ENCODE measurements at places on chromosomes 12 and 14.

- peaks cover 10% of the 10 kb centered on the region for H3K36me3 ChIP-seq
- H3K4me1 ChIP-seq = peaks cover 15% of the 10 kb centered on the region
- H3K4me3 ChIP-seq = no peak overlapping the region
- peaks cover 31% of the 10 kb centered on the region for H3K27me3 ChIP-seq
Observed at GRCh38 chr12:27505761-27506160, 18.2 kb upstream of the PPFIBP1 start.

- H3K4me3 ChIP-seq = no peak overlapping the region
- H3K36me3 ChIP-seq = peaks cover 40% of the 10 kb centered on the region
- H3K27ac ChIP-seq = peak overlapping the region; percentile 55
- DNase-seq = peak; percentile 86
- H3K4me1 ChIP-seq = peaks cover 36% of the 10 kb centered on the region
Observed at GRCh38 chr12:50986966-50987737, 34.8 kb downstream of the HIGD1C start.

DNA sequence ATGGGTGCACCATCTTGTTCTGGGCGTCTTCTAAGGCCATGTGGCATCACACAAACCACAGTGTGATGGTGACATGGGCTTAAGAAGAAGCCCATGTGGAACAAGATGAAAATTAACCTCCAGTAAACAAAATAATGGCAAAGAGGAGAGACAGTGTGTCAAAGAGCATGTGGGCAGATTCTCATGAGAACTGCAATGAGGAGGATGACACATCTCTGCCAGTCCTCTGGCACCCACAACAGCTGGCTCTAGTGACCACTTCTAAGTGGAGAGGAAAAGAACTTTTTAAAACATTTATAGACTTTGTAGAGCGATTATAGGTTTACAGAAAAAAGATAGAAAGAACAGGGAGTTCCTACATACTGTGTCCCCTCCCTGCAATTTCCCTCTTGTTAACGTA lies 401.4 kb downstream of the ATP23 start:
- H3K4me3 ChIP-seq = no peak overlapping the region
- H3K27me3 ChIP-seq = no peaks in the 10 kb centered on the region
- H3K27ac ChIP-seq = no peak overlapping the region
- no peaks in the 10 kb centered on the region for H3K36me3 ChIP-seq
- no peaks in the 10 kb centered on the region for H3K4me1 ChIP-seq
- DNase-seq = no peak

DNA sequence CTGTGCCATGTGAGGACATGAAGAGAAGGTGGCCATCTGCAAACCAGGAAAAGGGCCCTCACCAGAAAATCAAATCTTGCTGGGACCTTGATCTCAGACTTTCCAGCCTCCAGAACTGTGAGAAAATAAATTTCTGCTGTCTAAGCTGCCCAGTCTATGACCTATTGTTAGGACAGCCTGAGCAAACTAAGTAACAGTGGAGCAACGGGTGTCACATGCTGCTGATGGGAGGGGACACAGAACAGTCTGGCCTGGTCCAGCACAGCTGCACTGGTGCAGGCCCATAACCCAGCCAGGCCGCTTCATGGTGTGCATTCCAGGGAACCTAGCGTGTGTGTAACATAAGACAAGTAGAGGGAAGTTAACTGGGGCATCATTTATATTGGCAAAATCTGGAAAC lies 42.1 kb downstream of the GRIP1 start:
- peaks cover 13% of the 10 kb centered on the region for H3K27me3 ChIP-seq
- DNase-seq = no peak
- no peaks in the 10 kb centered on the region for H3K36me3 ChIP-seq

GRCh38 chr12:114902665-114903064 lies 218.7 kb upstream of the TBX3 start:
- no peak overlapping the region for H3K4me3 ChIP-seq
- DNase-seq = no peak
- no peaks in the 10 kb centered on the region for H3K36me3 ChIP-seq
- no peaks in the 10 kb centered on the region for H3K27me3 ChIP-seq
- H3K4me1 ChIP-seq = no peaks in the 10 kb centered on the region

DNA sequence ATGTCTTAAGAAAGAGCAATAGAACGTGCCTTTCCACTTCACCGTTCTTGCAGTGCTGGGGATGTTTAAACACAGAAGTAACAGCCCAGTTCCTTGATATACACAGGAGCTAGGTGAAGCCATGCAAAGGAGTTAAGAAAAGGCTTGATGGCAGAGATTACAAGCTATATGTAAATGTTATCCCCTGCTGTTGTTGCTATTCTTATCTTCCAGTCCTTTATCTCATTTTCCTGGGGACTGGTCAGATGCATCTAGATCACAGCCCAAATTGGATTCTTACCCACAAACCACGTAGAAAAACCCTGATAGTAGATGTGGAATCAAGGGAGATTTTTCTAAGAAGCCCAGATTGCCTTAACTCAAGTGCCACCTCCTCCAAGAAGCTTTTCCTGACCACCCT lies 5.5 kb downstream of the ASCL1 start:
- peaks cover 2% of the 10 kb centered on the region for H3K36me3 ChIP-seq
- H3K4me1 ChIP-seq = peaks cover 25% of the 10 kb centered on the region
- no peak for DNase-seq
- H3K27ac ChIP-seq = no peak overlapping the region

DNA sequence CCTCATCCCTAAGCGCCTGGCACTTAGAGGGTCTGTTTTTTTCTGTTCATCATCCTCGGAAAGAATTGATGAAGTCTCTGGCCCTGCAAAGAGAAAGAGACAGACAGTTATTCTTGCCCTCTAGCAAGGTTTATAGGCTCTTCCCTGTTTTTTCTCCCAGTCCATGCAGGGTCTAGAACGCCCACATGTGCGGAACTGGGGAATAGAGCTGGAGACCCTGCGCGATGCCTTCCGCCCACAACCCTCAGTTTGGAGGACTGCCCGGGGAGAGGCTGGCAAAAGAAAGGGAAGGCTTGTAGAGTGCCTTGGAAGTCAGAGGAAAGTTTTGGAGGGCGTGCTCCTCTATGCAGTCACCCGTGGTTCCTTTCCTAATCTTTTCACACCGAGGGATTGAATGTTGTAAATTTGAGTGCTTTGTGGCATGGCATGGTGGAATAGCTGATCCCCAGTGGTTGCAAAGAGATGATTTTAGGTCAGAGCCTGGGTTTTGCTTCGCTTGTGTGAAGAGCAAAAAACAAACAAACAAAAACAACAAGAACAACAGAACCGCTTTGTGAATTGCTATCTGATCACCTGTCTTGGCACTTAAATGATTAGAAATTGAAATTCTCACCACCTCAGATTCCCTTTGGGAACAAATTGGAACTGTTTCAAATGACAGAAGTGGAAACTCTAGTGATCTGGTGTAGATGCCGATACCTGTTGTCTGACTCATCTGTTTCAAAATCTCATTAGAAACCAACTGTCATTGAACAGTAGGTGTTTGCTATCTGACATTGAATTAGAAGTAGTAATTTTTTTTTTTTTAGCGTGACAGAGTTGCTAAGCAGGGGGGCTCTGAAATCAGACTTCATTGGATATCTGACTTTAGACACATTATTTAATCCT lies 947 bp downstream of the GAS2L3 start:
- H3K27ac ChIP-seq = no peak overlapping the region
- H3K36me3 ChIP-seq = no peaks in the 10 kb centered on the region
- H3K27me3 ChIP-seq = peaks cover 31% of the 10 kb centered on the region
- no peak for DNase-seq
- H3K4me3 ChIP-seq = peak overlapping the region; percentile 90
